ENCODE measurements at places on chromosomes 16 and 17. TPM values are rescaled to one million over a fixed set of nuclear protein-coding genes. Genes with fewer than 3 reads are reported as not detected.

BEAN1 gene
- not detected for total RNA-seq

HOXB4 gene
- total RNA-seq = 1.8 TPM

KRT33A gene
- not detected for total RNA-seq

C16orf89 gene
- not detected for total RNA-seq

ATF7IP2 gene
- total RNA-seq = 9.9 TPM

GRCh38 chr16:19084139-19084538 lies 16.7 kb downstream of the COQ7 start:
- DNase-seq = no peak

DNA sequence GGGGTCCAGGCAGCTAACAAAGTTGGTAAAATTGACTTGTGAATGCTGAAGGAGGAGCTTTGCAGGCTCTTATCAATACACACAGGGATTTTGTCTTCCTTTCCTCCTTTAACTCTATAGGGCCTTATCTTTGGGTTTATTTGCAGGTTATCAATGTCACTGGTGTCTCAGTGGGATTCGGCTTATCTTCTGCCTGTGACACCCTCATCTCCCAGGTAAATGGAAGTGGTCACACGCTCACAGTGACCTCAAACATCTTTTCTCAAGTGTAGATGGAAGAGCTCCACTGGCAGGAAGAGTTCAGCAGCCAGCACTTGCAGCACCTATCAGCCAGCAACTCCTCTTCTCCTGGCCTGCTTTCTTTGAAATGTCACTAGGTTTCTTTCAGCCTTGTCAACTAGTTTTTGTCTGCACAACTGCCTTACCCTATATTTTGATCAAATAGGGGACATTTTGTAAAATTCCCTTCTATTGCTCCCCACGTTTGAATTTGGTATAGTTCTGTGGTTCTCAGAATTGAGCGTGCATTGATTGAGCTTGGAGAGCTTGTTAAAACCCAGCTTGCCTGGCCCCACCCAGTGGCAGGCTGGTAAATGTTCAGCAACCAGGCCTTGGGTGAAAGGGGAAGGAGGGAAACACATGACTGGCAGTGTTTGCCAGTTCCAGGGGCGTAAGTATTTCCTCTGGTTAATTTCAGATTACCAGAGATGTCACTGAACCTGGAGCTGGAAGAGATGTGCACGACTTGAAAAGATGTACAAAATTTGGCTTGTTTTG lies 12.8 kb downstream of the SLC47A1 start:
- DNase-seq = peak; percentile 31

GRCh38 chr17:78497115-78497540 lies 80.1 kb downstream of the DNAH17 start:
- peak; percentile 79 for DNase-seq

DNA sequence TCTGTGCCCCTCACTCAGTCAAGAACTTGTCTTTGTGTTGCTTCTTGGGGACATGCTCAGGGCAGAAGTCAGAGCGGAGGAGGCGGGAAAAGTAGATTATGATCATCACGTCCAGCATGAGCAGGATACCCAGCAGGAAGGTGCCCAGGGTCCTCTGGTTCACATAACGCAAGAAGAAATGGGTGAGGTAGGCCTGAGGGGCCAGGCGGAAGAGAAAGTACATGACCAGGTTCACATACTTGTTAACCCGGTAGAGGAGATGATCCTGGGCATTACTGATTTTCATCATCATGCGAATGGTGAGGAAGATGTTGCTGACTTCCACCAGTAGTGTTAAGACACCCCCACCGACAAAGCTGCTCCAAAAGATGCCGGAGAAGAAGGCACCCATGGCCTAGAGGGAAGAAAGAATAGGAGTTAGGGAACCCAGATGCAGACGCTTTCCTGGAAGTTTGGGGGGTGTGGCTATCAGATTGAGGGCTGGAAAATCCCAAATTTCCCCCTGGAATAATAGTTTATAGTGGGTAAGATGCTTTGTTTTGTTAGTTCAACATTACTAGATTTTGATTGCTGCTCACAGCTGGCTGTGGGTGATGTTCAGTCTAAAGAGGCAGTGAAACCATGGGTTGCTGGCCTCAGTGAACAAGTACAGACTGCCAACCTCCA lies 1.4 kb downstream of the TLCD1 start:
- no peak for DNase-seq

DNA sequence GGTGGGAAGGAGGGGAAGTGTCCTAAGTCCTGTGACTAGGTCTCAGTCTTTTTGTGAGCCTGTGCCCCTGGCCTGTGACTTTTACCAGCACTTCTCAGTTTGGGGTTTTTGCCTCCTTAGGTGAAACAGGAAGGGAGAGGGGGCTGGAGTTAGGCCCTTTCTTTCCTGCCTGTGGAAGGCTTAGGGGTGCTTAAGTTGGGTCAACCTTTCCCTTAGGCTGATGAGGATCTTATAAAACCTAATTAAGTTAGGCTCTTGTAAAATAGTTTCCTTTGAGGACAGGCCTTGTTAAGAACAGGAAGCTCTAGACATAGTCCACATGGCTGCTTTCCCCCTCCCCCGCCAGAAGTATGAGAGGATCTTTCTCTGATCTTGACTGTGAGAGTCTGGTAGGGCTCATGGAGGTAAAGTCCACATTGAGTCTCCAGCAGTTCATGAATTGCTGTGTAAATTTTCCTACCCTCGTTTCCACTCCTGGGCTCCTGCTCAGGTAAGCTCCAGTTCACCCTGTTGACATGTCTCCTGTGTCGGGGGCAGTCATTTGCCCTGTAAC lies 17.0 kb upstream of the DNASE1 start:
- peak; percentile 39 for DNase-seq

DNA sequence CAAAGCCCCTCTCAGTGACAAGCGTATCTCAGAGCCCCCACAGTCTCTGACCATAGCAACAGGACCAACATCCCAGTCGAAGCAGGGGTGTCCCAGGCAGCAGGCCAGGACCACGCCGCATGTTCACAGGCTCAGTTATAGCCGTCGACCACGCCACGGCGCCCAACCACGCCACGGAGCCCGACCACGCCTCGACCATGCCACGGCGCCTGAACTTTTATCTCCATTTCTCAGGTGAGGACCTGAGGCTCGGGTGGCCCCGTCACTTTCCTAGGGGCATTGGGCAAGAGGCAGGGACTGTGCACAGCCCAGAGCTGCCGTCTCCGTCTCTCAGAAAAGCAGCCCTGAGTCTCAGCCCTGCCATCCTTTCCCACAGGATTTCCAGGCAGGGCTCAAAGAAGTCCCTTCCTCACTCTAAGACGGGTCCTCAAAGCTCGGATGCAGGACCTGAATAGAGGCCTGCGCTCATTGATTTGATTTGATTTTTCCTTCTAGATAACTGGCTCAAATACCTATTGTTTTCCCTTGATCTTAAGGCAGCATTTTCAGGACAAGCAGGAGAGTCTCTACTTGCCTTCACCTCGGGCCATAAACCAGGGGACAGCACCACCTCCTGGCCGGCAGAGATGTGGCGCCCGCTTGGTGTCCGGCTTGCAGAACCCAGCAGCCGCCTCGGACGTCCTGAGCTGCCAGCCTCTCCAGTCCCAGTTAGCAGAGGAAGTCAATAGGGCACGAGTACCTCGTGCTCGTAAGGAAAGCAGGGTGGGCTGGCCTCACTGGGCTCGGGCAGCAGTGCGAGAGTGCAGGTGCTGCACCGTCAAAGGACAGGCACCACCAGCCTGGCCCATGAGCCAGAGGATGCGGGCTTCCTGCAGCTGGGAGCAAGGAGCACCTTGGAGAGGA lies 38.8 kb downstream of the C16orf95 start:
- DNase-seq = peak; percentile 79

- no peak for DNase-seq
These were observed 5.6 kb upstream of the XPO6 start for GRCh38 chr16:28217326-28217725.

DNA sequence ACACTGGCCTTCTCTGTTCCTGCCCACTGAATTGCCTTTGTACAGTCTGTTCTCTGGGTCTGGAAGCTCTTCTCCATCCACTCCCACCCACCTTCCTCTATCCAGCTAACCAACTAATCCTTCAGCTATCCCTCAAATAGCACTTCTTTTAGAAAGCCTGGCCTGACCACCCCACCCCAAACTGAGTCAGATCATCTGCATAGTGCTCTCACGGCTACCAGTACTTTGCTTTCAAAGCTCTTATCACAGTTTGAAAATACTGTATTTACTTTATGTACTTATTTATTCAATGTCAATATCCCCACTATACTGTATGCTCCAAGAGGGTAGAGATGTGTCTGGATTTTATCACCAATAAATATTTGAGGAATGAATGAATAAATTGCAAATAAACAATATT lies 4.5 kb upstream of the CLDN7 start:
- no peak for DNase-seq

- DNase-seq = no peak
These were observed 419.9 kb downstream of the CDH13 start for GRCh38 chr16:83046664-83047063.

DNA sequence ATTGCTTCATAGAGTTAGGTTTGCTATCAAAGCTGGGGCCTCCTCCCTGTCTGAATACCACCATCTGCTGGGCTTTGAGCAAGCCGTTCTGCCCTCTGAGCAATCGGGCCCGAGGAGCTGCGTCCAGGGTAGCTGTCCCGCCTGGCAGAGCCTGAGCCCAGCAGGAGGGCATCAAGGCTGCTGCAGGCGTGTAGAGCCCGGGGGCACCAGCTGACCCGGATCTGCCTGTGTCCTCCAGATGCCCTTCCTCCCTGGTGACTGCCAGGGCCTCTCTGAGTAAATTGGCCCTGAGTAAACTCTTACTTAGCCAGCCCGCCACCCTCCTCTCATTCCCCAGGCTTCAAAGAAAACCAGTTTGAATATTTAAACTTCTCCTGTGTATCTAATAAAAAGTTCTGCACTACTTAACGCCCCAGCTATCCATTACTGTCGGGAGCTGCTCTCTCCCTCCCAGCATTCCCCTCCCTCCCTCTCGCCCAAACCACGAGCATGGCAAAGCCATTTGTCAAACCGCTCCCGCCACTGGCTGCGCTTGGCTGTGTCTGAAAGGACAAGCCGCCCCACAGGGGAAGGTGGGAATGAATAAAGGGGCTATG lies 16.4 kb downstream of the CDK5RAP3 start:
- DNase-seq = no peak

DNA sequence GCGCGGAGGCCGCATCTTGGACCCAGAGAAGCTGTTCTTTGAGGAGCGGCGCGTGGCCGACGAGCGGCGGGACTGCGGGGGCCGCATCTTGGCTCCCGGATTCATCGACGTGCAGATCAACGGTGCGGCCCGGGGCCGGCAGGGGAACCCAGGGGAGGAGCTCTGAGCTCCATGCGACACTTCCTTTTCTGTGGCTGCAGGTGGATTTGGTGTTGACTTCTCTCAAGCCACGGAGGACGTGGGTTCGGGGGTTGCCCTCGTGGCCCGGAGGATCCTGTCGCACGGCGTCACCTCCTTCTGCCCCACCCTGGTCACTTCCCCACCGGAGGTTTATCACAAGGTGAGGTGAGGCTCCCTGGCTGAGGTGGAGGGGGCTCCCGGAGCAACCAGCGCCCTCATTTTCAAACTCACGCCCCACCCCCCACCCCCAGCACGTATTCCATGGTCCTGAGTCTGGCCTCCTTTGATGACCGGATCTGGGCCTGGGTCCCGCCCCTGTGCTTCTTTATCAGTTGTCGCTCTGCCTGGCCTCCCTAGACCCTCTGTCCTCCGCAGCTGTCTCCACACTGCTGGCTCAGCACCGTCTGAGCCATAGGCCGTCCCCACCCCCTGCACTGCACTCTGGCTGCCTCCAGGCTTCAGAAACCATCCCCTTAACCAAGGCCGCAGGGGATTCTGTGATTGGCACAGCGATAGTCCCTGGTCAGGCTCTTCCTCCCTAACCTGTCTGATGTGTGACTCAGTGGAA lies 787 bp downstream of the AMDHD2 start:
- DNase-seq = no peak
